Cardiac septum (tissue), 1 donor: ENCODE measurements at places on chromosomes 7 and 10. TPM values are rescaled to one million over a fixed set of nuclear protein-coding genes. Genes with fewer than 3 reads are reported as not detected.

The TMEM176A gene
- 26.1 TPM for total RNA-seq

The LRMDA gene
- 4.5 TPM for total RNA-seq

The HOXA7 gene
- not detected for total RNA-seq

The CTAGE8 gene
- not detected for total RNA-seq

The LIPJ gene
- total RNA-seq, result not detected

The SKIDA1 gene
- total RNA-seq, result 1.8 TPM

DNA sequence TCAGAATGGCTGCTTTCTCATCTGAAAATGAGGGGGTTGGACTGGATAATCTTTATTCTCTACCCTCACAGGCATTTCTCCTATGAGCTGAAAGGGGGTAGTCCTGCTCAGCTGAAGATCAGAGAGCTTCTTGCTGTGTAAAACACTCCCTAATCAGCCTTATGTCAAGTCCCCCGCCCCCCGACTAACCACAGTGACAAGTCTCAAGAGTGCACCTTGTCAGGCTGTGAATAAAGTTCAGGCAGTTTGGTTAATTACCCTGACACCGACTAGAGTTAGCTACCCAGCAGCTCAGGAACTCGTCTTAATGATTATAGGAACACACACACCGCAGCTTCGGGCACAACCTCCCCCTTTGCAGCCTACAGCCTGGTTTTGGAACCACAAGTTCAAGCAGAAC lies 513.7 kb downstream of the RPS24 start:
- no peak for DNase-seq

DNA sequence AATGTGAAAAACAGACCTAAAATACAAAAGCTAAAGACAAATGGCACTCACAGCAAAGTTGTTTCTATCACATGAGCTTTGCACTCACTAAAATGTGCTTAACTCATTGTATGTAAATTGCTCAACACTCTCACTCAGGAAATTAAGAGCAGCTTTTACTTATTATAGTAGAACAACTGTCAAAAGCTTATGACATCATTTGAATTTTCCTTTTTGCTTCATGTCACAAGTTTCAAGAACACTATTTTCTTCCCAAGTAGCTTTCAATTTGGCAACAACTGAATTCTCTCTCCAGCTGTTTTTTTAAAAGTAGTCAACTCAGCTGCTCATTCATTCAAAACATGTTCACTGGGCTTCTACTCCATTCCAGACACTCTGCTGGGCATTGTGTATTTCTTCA lies 46.9 kb downstream of the ATE1 start:
- DNase-seq, result no peak

DNA sequence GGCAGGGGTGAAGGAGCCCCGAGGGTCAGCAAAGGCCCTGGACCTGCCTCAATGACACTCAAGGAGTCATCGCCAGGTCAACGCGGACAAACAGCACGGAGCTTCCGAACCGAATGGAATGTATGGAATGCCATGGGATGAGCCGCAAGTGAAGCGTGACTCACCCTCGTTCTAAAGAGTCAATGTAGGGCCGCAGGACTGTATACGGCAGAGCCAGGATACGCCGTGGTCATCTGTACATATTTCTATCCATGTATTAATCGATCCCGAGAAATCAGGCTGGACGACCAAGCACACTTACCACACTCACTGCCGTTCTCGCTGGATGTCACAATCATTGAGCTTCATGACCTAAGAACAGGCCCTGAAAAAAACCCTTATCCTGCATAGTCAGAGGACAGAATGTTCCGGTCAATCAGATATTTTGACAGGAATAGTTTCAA lies 4.3 kb downstream of the SNX8 start:
- no peak for DNase-seq

DNA sequence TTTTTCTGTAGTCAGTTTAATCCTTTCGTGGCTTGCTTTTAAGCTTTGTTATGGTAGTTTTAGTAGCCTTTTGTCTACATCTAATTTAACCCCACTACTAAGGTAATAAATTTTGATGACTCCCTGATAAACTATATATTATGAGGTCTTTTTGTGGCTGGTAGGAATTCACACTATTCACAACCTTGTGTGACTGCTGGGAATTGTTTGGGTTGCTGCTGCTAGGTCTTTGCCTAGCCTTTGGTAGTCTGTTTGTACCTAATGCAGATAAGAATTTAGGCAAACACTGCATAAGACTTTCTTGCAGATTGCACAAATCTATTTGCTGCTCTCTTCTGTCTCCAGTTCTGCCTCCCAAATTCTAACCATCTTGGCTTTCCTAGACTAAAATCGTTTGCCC lies 58.3 kb downstream of the SHOC2 start:
- no peak for DNase-seq

DNA sequence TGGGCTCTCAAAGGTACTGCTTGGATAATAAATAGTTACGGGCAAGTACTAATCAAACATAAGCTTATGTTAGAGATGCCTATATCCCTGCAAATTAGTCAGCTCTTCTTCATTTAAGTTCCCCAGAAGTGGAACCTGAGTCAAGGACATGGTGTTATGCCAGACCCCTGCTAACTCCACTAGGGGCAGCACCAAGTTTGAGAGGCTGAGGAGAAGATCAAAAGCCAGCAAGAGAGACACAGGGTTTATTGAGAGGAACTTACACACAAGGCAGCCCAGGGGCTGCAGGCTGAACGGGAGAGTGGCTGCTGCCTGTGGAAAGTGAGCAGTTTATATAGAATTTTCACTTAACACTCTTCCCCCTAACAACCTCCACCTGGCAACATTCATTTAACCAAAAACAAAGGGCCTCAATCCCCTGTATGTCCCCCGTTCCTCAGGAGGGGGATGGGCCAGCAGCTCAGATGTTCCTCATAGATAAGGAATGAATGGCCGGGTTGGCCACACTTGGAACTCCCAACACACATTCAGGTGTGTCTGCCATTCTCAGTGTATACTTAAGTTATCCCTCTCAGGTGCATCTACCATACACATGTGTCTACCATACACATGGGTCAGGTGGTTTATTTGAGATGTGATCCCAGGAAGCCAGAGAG lies 62.6 kb upstream of the GHITM start:
- no peak for DNase-seq

- DNase-seq, result no peak
These were observed 658.3 kb downstream of the SUGCT start for GRCh38 chr7:40793132-40793531.

GRCh38 chr10:74061104-74061503 lies 63.2 kb downstream of the VCL start:
- no peak for DNase-seq

- DNase-seq, result no peak
These were observed 72.4 kb upstream of the LRRC4 start for GRCh38 chr7:128103498-128104107.

DNA sequence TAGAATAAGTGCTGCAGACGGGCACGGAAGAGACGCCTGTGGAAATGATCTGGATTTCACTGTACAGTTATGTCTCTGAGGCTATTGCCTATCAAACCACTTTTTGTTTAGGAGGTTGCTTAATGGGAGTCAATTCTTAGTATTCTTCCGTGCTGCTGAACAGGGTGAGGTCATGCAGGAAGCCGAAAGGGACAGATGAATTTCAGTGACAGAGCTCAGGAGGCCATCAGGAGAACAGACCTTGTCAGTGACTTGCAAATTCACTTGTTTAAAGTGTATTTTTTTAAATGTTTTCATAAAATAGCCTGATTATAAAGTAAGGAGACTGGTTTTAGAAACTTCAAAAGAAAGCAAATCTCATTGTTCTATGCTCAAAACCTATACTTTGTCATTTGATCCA lies 58.9 kb downstream of the XRCC2 start:
- DNase-seq, result no peak

DNA sequence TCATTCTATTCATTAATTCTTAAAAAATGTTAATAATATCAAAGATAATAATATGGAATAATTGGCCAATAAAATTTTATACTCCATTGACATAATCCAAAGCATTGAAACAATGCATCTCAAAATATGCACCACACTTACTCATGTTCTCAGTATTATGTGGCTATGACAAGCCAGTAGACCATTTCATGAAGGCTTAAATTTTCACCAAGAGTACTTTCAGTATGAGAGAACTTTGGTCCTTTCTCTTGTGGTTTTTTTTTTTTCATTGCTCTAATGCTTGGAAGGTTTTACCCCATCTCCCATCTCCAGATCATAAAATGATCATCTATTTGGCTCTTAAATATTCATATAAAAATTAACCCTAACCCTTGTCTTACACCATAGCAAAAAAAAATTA lies 45.5 kb upstream of the TMEM140 start:
- DNase-seq, result no peak

DNA sequence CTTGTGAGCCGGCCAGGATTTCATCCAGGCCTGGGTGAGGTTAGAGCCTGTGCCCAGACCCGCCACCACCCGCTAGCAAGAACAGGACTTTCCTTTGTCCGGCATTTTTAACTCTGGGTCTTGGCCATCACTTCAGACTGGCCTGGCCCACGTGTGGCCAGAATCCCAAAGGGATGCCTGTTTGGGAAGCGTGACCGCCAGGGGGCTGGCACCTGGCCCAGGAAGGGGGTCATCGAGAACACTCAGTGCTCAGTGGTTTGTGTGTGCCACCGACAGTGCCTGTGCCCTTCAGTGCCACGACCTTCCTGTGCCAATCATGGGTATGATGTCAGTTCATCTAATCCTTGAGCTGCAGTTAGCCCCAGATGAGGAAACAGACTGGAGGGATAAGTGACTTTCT lies 85.0 kb downstream of the ZMIZ1 start:
- DNase-seq, result no peak

DNA sequence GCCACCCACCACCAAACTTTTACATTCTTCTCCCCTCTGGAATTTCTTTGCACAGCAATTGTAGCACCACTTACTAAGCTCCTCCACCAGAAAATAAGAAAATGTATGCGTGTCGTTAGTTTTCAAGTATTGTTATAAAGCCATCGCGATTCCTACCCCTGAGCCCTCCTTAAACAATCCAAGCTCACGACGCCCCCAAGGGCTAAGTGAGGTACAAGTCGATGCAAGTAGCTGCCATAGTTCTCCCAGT lies 1.3 kb downstream of the FRAT2 start:
- no peak for DNase-seq

GRCh38 chr7:76071316-76072242 lies 23.7 kb downstream of the MDH2 start:
- DNase-seq, result no peak

- DNase-seq, result no peak
These were observed 46.7 kb upstream of the RBM33 start for GRCh38 chr7:155597753-155598140.

DNA sequence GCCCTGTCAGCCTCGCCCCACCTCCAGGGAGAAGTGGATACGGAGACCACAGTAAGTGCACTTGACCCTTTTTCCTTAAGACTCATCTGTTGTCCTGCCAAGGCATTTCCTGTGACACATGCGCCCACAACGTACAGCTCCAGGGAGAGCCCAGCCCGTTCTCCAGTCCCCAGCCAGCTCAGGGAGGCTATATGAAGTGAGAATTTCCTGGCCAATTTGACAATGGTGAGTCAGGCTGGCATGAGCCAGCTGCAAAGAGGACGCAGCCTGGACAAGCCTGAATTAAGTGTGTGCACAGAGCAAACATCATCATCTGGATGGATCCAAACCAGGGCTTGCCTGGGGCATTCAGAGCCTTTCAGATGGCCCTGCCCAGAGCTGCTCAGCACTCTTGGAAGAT lies 244.8 kb downstream of the KCNMA1 start:
- peak; percentile 71 for DNase-seq

DNA sequence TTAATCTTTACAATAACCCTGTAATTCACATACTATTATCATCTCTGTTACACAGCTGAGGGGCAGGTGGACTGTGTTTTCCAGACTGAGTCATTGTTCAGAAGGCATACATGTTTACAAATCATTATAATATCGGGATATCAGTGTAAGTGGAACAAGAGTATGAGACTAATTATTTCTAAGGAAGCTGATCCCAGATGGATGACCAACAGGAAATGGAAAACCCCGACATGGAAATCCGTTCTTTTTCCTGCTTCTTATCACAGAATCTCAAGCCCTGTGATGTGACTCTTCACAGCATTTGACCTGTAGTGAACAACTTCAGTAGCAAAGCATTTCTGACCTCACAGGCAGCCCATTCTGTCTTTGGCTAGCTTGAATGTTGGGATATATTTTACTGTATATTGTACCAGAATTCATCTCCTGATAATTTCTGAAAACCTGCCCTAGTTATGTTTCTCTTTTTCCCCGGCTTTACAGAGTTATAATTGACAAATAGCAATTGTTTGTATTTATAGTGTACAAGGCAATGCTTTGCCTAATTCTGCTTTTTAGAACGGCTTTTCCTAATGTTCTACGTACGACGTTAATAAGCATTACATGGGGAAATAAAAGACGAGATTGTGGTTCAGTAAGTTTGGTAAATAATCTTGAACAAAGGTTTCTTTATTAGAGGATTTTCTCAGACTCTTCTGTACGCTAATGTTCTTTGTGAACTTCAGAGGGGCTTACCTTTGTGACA lies 78.6 kb upstream of the SYPL1 start:
- DNase-seq, result no peak

GRCh38 chr7:129903935-129904334 lies 48.8 kb downstream of the UBE2H start:
- no peak for DNase-seq

- peak; percentile 41 for DNase-seq
These were observed 846 bp upstream of the CALML5 start for GRCh38 chr10:5500162-5500670.

- DNase-seq, result no peak
These were observed 516.7 kb upstream of the CELF2 start for GRCh38 chr10:10500937-10501336.

DNA sequence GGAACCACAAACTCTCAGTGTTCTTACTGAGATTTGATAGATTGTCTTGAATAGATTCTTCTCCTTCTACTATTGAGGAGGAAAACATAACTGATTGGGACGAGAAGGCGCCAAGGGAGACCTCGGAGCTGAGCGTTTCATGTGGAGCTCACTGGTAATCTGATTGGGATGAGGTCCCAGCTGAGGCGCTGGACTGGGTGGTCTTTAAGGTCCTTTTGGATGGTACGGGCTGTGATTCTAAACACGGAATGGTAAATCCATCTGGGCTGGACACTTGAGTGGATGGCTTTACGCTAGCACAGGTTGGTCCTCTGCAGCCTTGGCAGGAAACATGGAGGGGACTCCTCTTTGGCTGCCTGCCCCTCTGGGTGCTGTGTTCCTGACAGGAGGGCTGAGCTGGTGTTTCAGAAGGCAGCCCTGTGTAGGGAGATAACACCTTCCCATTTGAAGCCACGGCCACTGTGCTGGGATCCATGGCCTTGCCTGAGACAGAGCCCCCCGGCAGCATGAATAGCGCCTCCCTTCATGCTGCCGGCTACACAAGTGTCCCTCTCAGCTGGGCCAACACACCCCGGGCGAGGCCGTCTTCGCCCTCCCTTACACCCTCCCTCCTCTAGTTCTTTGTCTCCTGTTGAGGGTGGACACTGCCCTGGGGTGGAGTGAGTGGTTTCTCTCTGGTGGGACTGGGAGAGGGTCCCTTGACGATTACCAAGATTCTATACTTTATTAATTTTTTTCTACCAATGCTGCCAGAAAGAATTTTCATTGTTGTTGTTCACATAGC lies 203.2 kb upstream of the SHH start:
- no peak for DNase-seq

GRCh38 chr7:36526863-36527548 lies 137.3 kb downstream of the ANLN start:
- DNase-seq, result no peak

GRCh38 chr10:95655571-95656290 lies 780 bp downstream of the ALDH18A1 start:
- no peak for DNase-seq
